ENCODE measurements at places on chromosomes 6 and 20. TPM values are rescaled to one million over a fixed set of nuclear protein-coding genes. Genes with fewer than 3 reads are reported as not detected.

HSPA12B gene
- 0.11 TPM for polyA plus RNA-seq

ESF1 gene
- 7.9 TPM for polyA plus RNA-seq

ANGPT4 gene
- not detected for polyA plus RNA-seq

TNF gene
- polyA plus RNA-seq: not detected

TAP1 gene
- polyA plus RNA-seq: 29.8 TPM

NINL gene
- 1.9 TPM for polyA plus RNA-seq

FANCE gene
- 4.3 TPM for polyA plus RNA-seq

POU5F1 gene
- polyA plus RNA-seq: 0.88 TPM

DACT2 gene
- not detected for polyA plus RNA-seq

C6orf89 gene
- 73.9 TPM for polyA plus RNA-seq

MATN4 gene
- polyA plus RNA-seq: not detected

TCP11 gene
- polyA plus RNA-seq: not detected

DYNLT1 gene
- polyA plus RNA-seq: 368 TPM
